ENCODE measurements at places on chromosomes 7 and 10. TPM values are rescaled to one million over a fixed set of nuclear protein-coding genes. Genes with fewer than 3 reads are reported as not detected.

DNA sequence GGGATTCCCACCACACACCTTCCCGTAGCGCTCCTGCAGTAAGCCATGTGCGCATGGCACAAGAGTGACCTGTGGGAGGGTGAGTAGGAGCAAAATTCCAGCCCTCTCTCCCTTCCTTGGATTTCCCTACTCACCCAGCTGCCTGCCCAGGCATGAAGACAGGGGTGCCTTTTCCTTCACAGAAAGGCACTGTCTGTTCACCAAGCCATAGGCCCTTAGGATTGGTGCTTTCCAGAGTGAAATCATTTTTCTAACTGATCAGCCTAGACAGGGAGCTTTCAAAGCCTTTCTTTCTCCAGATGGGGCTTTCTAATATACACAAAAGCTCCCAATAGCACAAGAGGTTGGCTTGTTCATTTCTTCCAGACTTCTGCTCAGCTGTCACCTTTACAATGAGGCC is 79.7 kb downstream of the CTTNBP2 start:
- DNase-seq: no peak

GRCh38 chr10:114412907-114413797 is 8.8 kb upstream of the AFAP1L2 start:
- DNase-seq: peak; percentile 40

The ICA1 gene
- total RNA-seq: 0.45 TPM

GRCh38 chr7:89042940-89043339 is 247.4 kb upstream of the TEX47 start:
- no peak for DNase-seq

- peak; percentile 50 for DNase-seq
Measured at GRCh38 chr7:33101906-33102305, 7.3 kb downstream of the RP9 start.

DNA sequence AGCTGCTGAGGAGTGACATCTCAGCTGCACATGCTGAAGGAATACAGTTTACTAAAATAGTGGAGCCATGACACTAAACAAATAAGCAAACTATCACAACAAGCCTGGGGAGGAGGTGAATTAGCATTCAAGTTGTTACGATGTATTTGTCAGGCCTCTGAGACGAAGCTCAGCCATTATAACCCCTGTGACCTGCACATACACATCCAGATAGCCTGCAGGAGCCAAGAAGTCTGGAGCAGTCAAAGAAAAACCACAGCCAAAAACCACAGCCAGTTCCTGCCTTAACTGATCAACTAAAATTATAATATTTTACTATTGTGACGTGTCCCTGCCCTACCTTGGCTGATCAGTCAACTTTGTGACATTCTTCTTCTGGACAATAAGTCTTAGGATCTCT is 68.6 kb downstream of the NSUN6 start:
- DNase-seq: peak; percentile 16

The TMEM196 gene
- total RNA-seq: not detected

DNA sequence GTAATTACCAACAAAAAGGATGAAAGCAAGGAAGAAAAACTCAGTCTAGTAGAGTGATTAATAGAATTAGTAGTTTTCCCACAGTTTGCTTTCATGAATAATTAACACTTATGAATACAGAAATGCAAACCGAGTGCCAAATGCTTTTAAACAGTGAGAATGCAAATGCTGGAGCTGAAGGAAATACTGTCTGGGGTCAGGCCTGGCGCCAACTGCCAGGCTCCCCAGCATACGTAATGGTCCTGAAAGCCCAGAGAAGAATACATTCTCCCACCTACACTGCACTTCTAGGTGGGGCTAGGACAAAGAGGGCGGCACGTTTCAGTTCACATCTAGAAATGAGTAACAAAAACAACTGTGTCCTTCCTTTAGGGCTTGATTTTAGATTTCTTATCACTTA is 30.0 kb downstream of the GLUD1 start:
- no peak for DNase-seq

The GUSB gene
- 25.9 TPM for total RNA-seq

- no peak for DNase-seq
Measured at GRCh38 chr7:3039787-3040186, 3.9 kb downstream of the CARD11 start.

GRCh38 chr7:11604505-11604904 is 227.5 kb downstream of the THSD7A start:
- no peak for DNase-seq

DNA sequence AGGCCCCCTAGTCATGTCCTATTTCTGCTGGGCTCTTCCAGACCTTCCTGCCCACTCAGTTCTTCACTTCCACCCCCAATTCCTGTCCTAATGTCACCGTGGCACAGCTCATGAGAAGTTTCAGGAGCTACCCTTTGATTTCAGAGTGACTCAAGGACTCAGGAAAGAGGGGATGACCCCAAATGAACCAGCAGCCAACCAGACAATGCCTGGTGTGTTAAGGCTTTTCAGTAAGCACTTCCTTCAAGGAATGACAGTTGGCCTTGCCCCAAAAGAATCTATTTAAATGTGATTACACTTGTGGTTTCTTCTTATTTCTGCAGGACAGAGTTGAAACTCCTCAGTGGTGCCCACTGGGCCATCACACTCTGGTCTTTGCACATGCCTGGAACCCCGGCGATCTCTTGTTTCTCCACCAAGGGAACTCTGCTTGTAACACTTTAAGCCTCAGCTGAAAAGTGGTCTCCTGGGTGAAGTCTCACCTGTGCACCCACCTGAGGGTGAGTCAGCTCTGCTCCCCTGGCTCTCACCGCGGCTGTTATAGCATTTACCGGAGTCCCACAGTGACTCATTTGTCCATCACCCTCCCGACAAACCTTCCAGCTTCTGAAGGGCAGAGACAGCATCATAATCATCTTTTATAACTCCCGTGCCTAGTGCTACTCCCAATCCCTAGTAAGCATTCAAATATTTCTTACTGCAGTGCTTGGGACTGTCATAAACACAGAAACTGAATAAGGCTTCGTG is 123.0 kb upstream of the SVIL start:
- DNase-seq: peak; percentile 25
